ENCODE measurements at places on chromosomes 12 and 14.

DNA sequence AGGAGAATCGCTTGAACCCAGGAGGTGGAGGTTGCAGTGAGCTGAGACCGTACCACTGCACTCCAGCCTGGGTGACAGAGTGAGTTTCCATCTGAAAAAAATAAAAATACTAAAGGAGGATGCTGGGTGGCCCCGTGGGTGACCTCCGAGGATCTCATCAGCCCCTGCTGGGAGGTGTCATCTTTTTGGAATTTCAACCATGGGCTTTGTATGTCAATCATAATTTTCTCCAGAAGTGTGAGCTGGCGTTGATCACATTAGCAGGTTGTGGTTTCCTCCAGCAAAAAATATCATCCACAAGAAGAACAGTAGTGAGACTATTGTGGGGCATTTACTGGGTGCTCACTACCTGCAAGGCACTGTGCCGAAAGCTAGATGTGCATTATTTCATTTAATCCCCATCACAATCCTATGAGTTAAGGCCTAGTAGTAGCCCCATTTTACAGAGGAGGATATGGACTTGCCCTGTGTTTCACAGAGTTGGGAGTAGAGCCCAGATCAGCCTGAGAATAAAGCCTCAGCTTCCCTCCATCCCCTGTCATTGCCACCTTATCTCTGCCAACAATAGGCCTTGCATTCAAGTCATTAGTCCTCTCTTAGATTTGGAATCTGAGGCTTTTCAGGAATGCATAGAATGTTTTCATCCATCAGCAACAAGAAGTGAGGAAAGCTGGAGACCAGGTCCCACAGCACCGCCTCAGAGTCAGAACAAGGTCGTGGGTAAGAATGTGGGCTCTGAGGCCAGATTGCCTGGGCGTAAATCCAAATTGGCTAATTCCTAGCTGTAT, 39.8 kb downstream of the SVOP start:
- DNase-seq = no peak

DNA sequence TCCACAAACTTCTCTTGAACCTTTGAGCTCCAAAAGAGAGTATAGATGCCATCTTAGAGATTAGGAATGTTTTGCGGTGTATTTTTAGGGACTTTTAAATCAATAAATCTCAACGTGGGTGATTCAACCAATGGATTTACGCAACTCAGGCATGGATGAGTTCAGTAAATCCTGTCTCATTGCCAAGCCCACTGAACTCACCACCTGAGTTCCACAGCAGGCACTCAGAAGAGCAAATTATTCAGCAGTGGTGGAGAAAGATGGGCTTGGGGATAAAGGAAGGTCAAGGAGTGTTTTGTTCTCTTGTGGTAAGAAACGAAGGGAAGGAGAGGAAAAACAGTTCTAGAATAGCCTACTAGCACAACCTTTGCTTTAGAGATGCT, 68.7 kb upstream of the HMGA2 start:
- DNase-seq = no peak

DNA sequence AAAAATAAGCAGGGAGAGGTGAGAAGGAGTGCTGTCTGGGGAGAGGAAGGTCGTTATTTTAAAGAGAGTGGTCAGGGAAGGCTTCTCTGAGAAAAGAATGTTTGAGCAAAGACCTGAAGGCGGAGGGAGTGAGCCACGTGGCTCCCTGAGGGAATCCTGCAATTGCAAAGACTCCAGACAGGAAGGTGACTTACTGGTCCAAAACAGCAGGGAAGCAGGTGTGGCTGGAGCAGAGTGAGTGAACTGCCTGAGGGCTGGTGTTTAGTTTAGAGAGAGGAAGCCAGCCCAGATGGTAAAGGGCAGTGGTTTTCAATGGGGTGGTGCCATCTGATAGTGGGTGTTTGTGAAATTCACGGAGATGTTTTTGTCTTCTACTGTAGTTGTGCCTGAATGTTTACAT, 58.8 kb upstream of the LTA4H start:
- no peak for DNase-seq

DNA sequence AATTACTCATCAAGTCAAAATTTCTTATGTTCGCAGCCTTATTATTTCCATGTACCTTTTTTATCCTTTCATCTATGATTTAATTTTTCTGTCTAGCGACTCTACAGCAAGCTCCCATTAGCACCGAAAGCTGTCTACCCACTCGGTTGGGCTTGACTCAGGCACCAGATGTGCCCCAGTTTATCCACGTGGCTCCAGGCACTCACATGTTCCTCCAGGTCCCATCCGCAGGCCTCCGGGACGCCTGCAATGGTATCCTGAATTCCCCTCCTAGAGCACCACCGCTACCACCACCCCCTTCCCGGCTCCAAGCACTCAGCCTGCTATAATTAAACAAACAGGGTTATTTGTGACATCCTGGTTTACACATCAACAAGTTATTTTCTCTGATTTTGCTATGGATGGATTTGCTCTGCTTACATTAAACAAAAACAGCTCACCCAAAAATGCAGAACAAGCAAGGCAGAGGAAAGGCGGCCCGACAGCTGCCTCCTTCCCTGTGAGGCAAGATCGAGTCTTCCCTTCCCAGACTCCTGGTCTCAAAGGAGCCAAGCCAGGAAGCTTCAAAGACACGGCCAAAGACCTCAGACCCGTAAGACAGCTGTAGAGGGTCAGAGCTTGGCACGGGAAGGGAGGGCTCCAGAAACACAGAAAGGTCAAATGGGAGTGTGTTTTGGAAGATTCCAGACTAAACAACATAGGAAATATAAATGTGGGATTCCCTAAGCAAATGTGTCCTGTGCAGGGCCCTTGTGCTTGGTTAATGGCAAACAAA, 253.8 kb downstream of the TTC8 start:
- no peak for DNase-seq

DNA sequence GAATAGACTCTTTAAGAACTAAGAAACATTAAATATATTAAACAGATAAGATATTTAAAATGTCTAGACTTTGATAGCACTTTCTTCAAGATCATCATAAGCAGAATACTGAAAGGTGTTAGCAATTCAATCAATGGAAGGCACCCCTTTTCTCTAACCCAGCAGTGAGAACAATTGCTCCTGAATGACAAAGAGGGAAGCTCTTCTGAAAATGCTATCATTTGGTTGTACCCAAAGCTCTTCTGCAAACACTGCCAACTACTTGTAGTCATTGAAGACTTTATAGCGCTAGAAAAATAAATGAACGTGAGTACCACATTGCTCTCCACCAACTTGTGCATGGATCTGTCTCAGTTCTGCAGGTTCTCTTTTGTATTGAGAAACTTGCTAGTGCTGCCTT, 62.2 kb upstream of the LMO3 start:
- DNase-seq = no peak

- DNase-seq = no peak
These were observed 314.5 kb upstream of the LMO3 start for GRCh38 chr12:16920451-16920850.

GRCh38 chr12:46524778-46525177, 152.2 kb upstream of the SLC38A2 start:
- DNase-seq = no peak

- DNase-seq = no peak
These were observed 15.7 kb downstream of the UBE3B start for GRCh38 chr12:109493090-109493489.

DNA sequence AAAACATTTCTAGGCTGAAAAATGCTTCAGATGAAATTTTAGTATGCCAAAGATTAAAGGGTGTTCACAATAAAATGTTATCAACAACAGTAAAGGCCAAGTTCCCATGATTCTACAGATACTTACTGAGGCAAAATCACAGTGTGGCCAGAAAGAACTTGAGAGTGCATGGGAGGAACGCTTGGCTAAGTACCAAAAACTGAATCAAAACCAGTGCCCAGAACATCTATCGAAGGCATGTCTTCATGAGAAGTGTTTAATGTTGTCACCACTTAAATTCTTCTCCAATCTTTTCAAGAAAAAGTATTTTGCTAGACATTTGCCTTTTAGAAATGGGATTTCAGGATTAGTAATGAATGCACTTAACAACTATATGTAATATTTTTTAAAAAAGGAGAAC, 41.5 kb downstream of the KIF21A start:
- DNase-seq = no peak

DNA sequence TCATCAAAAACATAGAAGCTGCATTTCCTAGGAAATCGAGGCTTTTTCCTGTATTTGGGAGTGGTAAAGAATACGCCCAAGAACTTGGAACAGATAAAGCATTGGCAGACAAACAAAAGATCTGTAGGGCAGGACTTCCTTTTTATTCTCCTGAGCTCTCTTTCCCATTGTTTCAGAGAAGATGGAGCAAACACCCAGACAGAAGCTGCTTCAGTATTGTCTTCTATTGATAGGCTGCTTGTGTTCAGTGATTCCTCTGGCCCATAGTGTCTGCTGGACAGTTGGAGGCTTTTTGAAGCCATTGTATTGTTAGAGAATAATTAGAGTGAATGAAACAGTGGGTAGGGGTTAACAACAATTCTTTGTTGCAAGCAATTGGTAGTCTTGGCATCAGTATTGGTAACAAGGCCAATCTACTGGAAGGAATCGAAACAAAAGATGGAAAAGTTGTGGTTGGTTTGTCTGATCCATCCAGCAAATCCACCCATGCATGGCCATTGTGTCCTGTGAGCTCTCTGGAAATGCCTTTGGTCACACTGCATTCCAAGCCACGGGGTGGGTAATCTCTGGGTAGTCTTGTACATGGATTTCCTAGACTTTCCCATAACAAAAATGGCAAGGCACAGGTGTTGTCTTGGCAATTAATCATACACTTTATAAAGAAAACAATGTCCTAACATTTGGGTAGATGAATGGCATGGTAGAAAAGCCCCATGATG, 424.8 kb downstream of the RAD51B start:
- no peak for DNase-seq

GRCh38 chr12:72368298-72368697, 96.1 kb downstream of the TRHDE start:
- no peak for DNase-seq

DNA sequence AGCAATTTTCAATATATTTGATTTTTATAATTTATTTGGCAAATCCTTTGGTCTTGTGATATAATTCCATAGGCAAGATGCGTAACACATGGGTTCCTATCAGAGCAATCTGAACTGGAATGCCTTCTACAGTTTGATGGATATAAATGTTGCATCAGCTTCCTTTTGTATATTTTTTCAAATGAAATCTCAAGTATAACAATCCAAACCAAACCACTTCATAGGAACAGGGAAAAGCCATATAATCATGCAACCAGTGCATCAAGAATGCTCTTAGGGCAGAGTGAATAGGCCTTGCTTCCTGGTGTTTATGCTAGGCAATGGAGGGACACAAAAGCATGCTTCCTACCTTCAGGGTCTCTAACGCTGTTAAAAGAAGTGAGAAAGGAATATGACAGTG, 34.5 kb downstream of the EFCAB11 start:
- DNase-seq = no peak

GRCh38 chr12:89427508-89428156, 75.3 kb upstream of the DUSP6 start:
- DNase-seq = no peak

DNA sequence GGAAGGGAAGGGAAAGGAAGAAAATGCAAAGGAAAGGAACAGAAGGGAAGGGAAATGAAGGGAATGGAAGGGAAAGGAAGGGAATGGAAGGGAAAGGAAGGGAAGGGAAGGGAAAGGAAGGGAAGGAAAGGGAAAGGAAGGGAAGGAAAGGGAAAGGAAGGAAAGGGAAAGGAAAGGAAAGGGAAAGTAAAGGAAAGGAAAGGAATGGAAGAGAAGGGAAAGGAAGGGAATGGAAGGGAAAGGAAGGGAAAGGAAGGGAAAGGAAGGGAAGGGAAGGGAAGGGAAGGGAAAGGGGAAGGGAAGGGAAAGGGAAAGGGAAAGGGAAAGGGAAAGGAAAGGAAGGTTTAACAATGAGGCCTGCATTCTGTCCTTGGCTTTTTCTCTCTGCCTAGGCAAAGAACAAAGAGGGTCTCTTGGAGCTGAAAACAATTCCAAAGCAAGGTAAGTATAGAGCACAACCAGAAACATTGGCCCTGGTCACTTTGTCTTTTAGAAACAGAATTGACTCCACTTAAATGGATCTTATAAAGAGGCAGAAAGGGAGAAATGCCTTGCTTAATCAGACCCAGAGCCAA, 525.9 kb upstream of the TMPO start:
- DNase-seq = no peak

- no peak for DNase-seq
These were observed 53.7 kb downstream of the KCTD10 start for GRCh38 chr12:109423392-109423791.

GRCh38 chr14:61939776-61940175, 177.6 kb downstream of the SNAPC1 start:
- DNase-seq = no peak

DNA sequence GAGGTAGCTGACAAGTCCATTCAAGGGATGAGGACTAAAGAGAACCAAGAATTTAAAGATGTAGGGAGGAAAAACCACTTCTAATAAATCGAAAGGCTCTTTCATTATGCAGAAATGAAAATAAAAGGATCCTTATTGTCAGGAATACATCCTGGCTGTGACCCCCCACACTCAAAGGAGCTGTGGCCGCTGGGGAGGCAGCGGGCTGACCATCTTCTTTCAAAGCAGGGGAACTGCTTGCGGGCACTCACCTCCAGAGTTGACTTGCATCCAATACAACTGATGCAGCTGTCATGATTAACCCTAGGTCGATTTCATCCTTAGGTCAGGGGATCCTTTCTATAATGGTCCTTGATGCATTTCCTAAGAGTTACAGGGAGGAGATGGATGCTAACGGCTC, 35.3 kb downstream of the TRAFD1 start:
- no peak for DNase-seq

GRCh38 chr12:103105971-103106597, 148.6 kb downstream of the ASCL1 start:
- no peak for DNase-seq

DNA sequence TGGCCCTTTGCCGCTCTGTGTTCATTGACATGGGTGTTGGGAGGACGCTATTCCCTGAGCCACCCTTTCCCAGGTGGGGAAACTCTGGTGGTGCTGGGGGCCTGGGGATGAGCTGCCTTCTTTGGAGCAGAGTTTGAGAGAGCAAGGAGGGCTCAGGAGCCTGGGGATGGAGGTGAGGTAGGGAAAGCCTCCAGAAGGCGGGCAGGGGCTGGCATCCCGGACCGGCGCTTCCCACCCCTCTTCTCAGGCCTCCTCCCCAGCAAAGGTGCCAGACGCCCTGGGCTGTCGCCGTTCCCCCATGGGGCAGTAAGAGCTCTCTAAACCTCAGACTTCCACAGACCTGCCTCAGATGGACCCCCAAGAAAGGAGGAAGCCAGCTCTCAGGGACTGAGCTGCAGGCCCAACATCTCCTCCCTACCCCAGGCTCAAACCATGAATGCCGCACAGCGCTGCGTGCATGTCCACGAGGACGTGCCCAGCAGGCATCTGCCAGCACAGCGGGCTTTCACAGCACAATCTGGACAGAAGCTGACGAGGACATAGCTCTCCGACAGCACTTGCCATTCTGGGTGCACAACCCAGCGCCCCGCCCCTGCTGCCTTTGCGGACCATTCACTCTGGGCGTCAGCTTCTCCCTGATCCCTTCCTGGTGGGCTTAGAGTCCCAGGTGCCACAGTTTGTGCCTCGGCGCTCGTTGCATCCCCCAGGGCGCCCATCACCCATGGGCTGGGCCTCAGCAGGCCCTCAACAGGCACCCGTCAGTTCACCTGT, 14.9 kb upstream of the TTC7B start:
- no peak for DNase-seq

GRCh38 chr12:70627677-70628076, 9.6 kb downstream of the PTPRB start:
- DNase-seq = no peak
